Aorta (tissue), 5 donors: ENCODE measurements at places on chromosomes 7 and 10. TPM values are rescaled to one million over a fixed set of nuclear protein-coding genes. Genes with fewer than 3 reads are reported as not detected.

Gene C10orf90
- not detected for total RNA-seq

Gene MOSPD3
- total RNA-seq, result 19.1 TPM

GRCh38 chr10:27225011-27225590 is 15.5 kb downstream of the ACBD5 start:
- H3K4me1 ChIP-seq, result no peaks in the 10 kb centered on the region
- H3K36me3 ChIP-seq, result no peaks in the 10 kb centered on the region
- no peaks in the 10 kb centered on the region for H3K27me3 ChIP-seq
- H3K4me3 ChIP-seq, result no peak overlapping the region

DNA sequence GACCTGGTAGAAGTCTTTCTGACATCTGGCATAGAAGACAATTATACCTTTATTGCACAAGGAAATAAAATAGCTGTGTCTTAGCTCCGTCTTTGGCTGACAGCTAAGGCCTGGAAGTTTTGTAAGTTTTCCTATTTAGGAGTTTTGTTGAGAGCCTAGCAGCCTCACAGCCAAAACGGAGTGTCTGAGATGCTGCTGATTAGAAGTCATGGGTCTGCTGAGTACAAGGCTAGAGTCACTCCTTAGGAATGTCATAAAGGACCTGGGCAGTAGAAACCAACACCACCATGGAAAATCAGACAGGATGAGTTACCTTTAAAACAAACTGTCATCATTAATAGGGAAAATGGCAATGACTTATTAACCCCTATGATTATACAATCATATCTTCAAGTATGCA is 442.5 kb downstream of the KCNMA1 start:
- H3K36me3 ChIP-seq, result no peaks in the 10 kb centered on the region
- DNase-seq, result no peak
- H3K27me3 ChIP-seq, result no peaks in the 10 kb centered on the region
- H3K27ac ChIP-seq, result peak overlapping the region; percentile 93
- H3K4me1 ChIP-seq, result peaks cover 9% of the 10 kb centered on the region

DNA sequence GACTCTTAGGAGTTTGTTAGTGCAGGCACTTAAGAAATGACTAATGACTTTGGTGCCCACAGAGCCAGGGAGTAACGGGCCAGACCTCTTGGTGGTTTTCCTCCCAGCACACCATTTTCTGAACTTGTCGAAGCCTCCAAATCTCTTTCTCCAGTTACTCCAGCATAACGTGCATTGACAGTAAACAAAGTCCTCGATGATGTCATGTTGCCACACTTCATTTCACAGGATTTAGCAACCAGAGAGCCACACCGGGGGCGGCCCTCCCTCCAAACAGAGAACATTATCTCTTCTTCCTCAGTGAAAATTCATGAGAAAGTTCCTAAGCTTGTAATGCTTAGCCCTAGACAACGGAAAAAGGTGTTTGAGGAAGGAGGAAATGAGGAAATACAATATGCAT is 4.0 kb upstream of the SVOPL start:
- DNase-seq, result no peak
- no peak overlapping the region for H3K27ac ChIP-seq
- H3K27me3 ChIP-seq, result no peaks in the 10 kb centered on the region

Gene THSD7A
- total RNA-seq, result 20.0 TPM

Gene PGAM2
- total RNA-seq, result 4.8 TPM

Gene ADCYAP1R1
- total RNA-seq, result 6.1 TPM

GRCh38 chr7:2792235-2792634 is 51.9 kb downstream of the GNA12 start:
- DNase-seq, result no peak
- H3K36me3 ChIP-seq, result peaks cover 5% of the 10 kb centered on the region
- no peak overlapping the region for H3K4me3 ChIP-seq
- H3K27ac ChIP-seq, result no peak overlapping the region
- no peaks in the 10 kb centered on the region for H3K4me1 ChIP-seq

Gene SLC12A9
- 20.3 TPM for total RNA-seq

DNA sequence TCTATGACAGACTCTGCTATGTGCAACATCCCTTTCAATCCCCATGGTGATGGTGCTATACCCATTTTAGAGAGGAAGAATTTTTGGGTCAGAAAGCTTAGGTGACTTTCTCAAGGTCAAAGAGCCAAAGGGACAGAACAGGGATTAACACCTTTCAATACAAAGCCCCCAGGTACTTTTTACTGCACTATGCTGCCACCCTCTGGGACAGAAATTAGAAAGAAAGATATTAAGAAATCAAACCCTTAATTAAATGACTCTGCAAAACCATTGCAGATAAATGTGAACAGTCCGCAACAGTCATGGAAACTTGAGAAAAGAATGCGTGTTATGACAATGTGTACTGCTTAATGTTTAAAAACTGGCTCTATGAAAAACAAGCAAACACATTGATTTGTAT is 673.7 kb downstream of the MAGI2 start:
- no peak overlapping the region for H3K4me3 ChIP-seq
- no peaks in the 10 kb centered on the region for H3K4me1 ChIP-seq
- H3K27me3 ChIP-seq, result no peaks in the 10 kb centered on the region

Gene DRGX
- total RNA-seq, result not detected

DNA sequence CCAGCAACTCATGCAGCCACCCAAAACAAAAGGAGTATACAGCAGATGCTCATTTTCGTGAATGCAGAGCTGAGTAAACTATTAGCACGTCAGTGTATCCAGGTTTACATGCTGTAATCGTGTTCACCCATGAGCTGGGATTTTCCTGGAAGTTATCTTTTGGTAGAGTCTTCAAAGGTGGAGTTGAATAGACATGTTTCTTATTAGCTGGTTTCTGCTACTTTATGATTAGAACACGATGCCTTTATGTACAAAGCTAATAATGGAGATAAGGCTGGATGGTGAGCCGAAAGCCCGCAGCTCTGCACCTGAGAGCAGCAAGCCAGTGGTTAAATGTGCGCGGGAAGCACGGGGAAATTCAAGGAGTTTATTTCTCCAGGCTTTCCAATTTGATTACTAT is 123.8 kb downstream of the ADARB2 start:
- DNase-seq, result no peak
- no peaks in the 10 kb centered on the region for H3K4me1 ChIP-seq

Gene BTBD16
- total RNA-seq, result 2.4 TPM

DNA sequence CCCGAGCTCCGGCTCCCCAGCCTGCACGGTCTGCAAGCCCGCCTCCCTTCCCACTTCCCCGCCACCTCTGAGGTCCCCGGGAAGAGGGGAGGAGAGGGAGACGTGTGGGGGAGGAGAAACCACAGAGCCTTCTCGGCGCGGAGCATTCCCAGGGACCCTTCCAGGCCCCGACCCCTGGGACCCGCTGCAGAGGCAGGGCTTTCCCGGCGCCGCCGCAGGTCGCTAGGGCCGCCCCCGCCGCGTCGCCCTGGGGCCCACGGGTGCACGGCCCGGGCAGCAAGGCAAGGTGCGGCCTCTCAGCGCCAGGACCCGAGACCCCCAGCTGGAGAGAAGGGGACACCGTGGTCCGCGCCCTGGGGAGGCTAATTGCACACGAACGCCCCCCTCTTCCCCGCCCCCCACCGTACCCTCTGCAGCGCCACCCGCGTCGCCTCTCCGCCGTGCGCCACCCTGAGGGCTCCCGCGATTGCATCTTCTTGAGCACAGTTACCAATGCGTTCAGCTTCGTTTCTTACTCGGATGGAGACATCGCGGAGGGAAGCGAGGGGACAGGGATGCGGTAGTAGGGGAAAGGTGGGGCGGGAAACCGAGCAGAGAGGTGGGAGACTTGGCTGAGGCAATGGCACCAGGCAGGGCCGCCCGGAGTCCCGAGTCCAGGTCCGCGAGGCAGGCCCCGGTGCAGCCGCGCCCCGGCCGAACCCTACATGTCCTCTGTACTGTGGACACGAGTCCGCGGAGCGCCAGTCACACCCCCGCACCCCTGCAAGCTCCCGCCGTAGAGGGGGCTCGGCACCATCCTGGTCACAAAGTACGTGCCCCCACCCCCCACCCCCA is 28.9 kb downstream of the SKIDA1 start:
- no peaks in the 10 kb centered on the region for H3K27me3 ChIP-seq
- no peaks in the 10 kb centered on the region for H3K4me1 ChIP-seq
- H3K36me3 ChIP-seq, result no peaks in the 10 kb centered on the region
- peak; percentile 85 for DNase-seq
- H3K4me3 ChIP-seq, result peak overlapping the region; percentile 90

DNA sequence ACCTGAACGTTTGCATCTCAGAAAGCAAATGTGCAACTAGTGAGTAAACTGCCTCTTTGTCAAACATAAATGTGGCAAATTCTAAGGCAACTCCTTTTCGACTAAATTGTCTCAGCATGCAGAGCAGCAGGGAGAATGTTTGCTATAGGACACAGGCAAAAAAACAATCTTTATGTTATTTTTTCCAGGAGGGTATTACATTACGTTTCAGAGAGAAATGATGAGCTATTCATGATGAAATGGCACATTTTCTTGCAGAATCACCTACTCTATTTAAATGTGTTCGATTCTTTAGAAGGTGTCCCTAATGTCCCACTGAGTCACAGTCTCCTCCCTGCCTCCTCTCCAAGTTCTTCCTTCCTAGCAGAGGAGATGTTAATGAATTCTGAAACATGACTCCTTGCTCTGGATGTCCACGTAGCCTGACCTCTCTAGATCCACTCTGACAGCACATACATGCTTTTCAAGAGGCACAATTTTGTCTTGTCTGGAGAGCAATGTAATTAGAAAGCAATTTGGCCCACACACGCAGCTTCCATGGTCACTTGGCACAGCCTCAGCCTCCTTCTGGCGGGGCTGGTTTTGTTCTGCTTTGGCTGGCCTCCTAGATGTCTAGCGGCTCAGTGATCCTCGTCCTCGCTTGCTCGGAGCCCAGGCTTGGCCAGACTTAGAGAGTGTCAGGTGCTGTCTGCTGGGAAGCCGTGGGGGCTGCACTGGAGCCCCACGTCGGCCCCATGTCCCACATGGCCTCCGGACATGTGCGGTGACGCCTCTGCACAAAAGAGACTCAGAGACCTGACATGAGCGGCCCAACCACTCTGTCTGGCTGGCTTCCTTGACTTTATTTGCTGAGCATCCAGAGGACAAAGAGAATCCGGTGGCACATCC is 125.7 kb upstream of the ZNF438 start:
- peak; percentile 78 for DNase-seq
- H3K27me3 ChIP-seq, result no peaks in the 10 kb centered on the region

Gene PLA2G12B
- total RNA-seq, result not detected

- H3K4me1 ChIP-seq, result no peaks in the 10 kb centered on the region
- H3K27ac ChIP-seq, result no peak overlapping the region
- DNase-seq, result no peak
- no peaks in the 10 kb centered on the region for H3K27me3 ChIP-seq
Observed at GRCh38 chr10:72927485-72927884, 27.1 kb downstream of the PLA2G12B start.

Gene INTS15
- 22.1 TPM for total RNA-seq

DNA sequence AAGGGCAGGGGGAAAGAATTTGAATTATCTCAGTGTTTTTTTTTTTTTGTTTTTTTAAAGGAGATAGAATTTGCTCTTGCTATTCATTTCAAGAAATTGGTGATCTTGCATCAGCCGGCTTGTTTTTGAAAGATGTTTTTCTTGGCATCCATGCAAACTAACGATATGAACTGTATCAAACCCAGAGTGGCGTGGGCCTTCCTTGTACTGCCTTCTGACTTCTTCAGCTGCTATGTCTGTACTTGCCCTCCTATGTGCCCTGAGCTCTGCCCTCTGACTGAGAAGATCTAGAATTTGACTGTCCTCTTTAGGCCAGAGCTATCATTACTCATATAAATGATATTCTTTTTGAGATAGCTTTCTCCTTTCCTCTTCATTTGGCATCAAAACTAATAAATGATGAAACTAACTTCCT is 183.1 kb downstream of the EXOC4 start:
- no peak overlapping the region for H3K4me3 ChIP-seq
- H3K36me3 ChIP-seq, result no peaks in the 10 kb centered on the region
- H3K27ac ChIP-seq, result no peak overlapping the region
- no peaks in the 10 kb centered on the region for H3K4me1 ChIP-seq
- peak; percentile 48 for DNase-seq

GRCh38 chr7:38311329-38311937 is 38.0 kb upstream of the TARP start:
- no peaks in the 10 kb centered on the region for H3K36me3 ChIP-seq
- no peak overlapping the region for H3K27ac ChIP-seq
- peak; percentile 81 for DNase-seq
- H3K4me3 ChIP-seq, result peak overlapping the region; percentile 2

GRCh38 chr7:105854498-105854897 is 21.9 kb downstream of the ATXN7L1 start:
- no peaks in the 10 kb centered on the region for H3K4me1 ChIP-seq
- no peaks in the 10 kb centered on the region for H3K36me3 ChIP-seq
- no peak overlapping the region for H3K4me3 ChIP-seq
- H3K27ac ChIP-seq, result no peak overlapping the region

Gene POLR2J2
- 22.1 TPM for total RNA-seq

GRCh38 chr10:443459-443858 is 246.0 kb downstream of the DIP2C start:
- no peak overlapping the region for H3K27ac ChIP-seq
- H3K36me3 ChIP-seq, result no peaks in the 10 kb centered on the region
- H3K27me3 ChIP-seq, result no peaks in the 10 kb centered on the region

Gene PKD2L1
- total RNA-seq, result 0.71 TPM

Gene ZNF25
- total RNA-seq, result 23.0 TPM

Gene SLC16A9
- 1.3 TPM for total RNA-seq
